PC-3 (cell line): ENCODE measurements at places on chromosomes 6 and 20.
A peak's percentile ranks its signal among the peaks of the same experiment; 100 is the strongest.

GRCh38 chr20:17678295-17678694 lies 3.7 kb downstream of the RRBP1 start:
- no peak for DNase-seq

DNA sequence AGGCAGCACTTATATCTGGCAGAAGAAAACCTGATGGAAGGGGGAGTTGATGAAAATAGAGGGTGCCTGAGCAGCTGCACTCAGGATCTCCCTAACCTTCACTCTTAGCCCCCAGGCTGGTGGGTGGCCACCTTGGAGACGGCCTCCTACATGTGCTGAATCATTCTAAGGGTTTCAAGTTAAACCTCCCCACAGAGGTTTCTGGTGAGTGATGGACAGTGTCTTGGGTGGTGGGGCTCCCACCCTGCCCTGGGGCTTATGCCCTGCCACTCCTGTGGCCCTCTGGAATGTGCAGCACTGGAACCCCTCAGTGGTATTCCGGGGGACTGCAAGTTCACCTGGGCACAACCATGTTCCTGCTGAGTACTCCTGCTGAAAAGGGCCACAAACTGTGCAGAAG lies 357.2 kb downstream of the CD83 start:
- no peak for DNase-seq

GRCh38 chr6:105892577-105893262 lies 193.4 kb upstream of the PRDM1 start:
- no peak for DNase-seq

GRCh38 chr6:43123461-43124314 lies 47.4 kb upstream of the SRF start:
- DNase-seq: no peak

GRCh38 chr20:32326504-32326845 lies 31.7 kb upstream of the ASXL1 start:
- DNase-seq: peak; percentile 60
